G401 (cell line): ENCODE measurements at places on chromosomes 5 and 9.

DNA sequence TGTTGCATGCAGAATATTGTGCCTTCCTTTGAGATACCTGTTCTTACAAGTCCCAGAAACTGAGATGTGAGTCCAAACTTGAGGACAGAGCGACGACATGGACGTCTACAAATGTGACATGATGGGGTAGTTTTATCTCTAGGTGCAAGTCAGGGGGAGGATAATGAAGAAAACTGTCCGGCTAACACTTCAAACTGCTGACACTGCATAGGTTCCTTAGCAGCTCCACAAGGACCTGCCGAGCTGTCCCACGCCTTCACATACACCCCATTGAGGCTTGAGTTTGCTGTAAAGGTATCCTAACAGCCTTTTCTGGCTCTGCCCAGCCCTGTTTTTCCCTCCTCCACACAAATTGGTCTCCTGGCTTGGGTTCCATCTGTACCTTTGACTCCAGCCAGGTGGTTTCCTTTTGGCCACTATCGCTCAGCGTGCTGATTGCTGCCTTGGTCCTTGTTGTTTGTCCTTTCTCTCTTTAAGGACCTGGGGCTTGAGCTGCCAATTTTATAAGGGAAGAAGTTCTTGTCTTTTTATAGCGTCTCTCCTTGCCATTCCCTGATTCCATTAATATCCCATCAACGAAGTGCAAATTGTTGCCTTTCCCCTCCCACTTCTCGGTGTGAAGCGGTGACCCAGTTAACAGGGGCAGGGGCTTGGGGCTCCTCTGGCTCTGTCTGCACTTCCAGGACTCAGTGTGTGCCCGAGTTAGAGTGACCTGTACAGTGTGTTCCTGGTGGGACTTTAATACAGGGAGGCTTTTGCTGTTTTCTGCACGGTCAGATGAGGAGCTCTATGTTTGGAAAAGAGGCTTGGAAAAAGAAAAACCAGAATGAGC lies 100.3 kb downstream of the PCSK1 start:
- DNase-seq, result peak; percentile 85

- no peak for DNase-seq
Measured at GRCh38 chr5:126359884-126360283, 63.3 kb upstream of the GRAMD2B start.

GRCh38 chr5:112087222-112087621 lies 330.2 kb upstream of the NREP start:
- DNase-seq, result no peak

DNA sequence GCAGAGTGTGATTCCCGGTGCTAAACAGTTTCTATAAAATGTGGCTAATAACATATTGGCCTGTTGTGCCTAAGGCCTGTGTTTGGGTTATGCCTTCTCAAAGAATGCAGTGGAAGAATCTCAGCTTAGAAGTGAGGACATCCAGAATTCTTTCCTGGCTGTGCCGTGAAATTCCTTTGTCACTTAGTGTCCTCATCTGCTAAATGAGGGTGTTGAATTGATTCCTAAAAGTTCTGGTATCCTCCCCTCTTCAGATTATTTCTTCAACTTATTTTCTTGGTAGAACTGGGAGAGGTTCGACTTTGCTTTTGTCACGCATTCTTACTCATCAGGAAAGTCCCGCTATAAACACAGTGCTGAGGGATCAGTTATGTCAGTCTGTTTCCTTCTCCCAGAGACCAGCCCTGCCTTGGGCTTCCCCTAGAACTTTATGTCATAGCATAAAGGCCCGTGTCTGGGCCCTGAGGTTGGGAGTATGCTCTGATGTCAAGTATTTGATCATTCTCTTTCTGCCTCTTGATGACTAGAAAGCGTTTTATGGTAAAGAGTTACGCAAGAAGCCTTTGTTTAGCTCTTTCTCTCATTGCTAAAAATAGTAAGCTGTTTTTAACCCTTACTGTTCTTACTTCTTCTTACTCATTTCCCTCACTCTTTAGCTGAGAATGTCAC lies 29.5 kb downstream of the MTAP start:
- no peak for DNase-seq

GRCh38 chr5:102283102-102283797 lies 12.8 kb downstream of the SLCO4C1 start:
- no peak for DNase-seq

DNA sequence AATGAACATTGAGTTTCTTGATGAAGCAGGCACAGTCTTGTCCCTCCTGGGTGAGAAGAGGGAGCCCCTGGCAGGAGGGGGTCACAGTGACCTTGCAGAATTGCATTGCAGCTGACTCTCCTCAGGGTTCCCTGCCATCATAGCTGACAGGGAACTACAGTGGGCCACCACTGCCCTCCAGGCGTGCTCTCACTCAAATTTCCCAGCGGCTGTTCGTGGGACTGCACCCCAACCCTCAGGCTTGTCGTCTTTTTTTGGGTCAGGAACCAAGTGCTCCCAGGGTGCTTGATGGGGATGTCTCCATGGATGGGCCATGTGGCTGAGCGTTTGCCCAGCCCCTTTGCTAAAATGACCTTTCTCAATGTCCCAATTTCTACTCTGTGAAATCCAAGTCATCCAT lies 215.8 kb downstream of the MELK start:
- DNase-seq, result no peak

DNA sequence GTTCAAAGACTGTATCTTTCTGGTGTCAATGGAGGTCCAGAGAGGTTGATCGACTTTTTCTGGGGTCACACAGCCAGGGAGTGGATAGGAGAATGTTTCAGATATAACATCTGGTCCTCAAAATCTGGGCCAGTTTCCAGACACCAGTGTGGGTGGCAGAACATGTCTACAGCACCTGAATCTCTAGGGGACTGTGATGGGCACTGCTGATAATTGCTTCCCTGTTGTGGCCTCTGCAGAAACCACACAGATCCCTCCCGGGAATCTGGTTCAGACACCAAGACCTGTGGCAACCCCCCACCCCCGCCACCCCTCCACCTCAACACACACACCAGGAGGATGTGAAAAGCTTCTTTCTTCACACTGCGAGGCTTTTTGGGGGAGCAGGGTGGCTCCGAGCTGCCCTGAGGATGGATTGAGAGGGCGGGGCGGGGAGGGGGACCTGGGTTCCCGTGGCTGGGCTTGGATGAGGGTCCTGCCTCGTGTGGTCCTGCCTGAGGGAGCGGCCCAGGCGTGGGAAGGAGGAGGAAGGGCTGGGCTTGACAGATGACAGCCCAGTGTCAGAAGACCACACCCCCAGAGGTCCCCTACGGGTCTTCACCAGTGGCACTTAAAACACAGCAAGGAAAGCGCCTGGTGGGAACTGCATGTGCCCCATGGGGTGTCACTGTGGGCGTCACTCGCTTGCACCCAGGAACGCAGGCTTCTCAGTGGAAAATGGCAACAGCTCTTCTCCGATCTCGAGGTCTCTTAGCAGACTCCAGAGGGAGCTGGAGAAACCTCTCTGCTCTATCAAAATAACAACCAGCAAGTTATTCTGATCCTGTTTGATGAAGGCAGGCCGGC lies 55.2 kb downstream of the TRIP13 start:
- DNase-seq, result no peak

GRCh38 chr9:18461496-18461895 lies 12.5 kb upstream of the ADAMTSL1 start:
- DNase-seq, result no peak

DNA sequence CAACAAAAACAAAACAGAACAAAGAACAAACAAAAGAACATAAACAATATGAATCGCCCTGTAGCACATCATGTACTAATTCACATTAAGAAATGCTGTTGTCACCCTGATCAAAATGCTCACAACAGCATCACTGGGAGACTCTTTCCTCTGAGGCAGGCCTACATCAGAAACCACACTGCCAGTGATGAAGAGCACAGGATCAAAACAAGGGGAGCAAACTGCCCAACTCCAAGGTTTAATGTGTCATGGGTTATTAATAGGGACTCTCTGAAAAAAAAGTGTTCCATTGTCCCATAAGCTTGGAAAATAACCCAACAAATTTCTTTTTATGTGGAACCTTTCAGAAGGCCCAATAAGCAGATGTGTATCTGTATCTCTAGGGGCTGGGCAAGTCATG lies 74.2 kb downstream of the PTPN3 start:
- DNase-seq, result no peak

- no peak for DNase-seq
Measured at GRCh38 chr9:105954517-105954916, 260.2 kb downstream of the TMEM38B start.

DNA sequence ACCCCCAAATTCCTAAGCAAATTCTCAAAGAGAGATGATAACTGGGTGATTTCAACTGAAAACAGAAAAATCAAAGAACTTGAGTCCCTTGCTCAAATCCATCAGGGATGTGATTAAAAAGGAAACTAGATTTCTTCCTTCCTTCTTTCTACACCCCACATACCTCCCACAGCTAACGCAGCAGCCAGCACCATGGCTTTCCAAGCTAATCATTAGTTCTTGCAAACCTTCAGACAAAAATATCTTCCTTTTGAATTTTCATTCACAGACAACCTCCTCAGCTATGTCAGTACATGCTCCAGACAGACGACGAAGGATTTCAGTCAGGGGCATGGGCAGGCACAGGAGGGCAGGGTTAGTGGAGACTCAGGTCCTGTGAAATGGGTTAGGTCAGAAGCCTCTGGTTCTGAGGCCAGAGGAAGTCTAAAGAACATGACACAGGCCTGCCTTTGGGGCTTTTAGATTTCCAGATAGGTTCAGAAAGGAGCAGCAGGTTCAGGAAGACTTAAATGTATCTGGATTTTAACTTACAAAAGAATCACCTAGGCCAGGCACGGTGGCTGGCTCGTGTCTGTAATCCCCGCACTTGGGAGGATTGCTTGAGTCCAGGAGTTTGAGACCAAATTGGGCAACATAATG lies 173.7 kb upstream of the NFIB start:
- DNase-seq, result no peak

DNA sequence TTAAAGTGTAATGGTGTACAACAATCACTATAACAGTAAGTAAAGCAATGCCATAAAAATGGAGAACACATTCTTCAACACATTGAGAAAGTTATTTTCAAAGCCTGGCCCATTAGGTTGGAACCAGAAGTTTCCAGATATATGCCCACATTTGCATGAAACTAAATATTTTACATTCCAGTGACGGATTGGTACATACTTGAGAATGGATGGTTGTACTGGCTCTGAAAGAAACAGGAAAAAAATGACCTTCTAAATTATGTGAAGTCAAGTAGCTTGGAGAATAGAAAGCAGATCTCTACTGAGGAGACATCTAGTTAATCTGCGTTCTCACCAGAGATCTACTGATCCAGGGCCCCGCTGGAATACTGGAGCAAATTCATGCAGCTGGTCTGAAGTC lies 1037.0 kb downstream of the NR2F1-AS1 start:
- DNase-seq, result no peak

GRCh38 chr5:76154009-76154690 lies 71.0 kb downstream of the SV2C start:
- no peak for DNase-seq

DNA sequence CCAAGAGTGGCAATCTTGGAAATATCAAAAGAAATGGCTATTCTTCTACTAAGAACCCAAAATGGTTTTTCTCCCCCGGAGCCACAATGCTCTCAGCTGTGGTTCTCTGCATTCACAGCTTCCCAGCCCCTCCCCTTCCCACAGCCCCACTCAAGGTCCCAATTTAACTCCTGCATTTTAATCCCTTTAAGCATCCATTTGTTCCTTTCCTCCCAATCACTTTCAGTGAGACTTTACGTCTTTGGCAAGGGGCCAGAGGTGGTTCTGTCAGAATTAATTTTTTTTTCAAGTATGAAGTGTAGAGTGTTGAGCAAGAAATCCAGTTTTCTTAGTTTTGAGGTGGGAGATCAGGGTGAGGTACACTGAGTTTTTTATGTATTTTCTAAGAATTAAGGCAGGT lies 256.9 kb downstream of the GLIS3 start:
- no peak for DNase-seq

- DNase-seq, result no peak
Measured at GRCh38 chr9:128696923-128697707, 5.2 kb upstream of the PKN3 start.

DNA sequence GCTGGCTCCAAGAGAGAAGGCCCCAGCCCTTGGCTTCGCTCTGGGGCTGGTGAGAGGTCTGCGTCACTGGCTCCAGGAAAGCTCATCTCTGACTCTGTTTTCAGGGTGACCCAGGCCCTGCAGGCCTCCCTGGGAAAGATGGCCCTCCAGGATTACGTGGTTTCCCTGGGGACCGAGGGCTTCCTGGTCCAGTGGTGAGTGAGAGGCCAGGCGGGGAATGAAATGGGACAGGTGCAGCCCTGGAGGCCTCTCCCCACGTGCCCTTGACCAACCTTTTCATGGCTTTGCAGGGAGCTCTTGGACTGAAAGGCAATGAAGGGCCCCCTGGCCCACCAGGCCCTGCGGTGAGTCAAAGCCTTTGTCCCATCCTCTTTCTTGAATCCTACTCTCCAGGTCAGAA lies 75.7 kb upstream of the FCN2 start:
- no peak for DNase-seq

- DNase-seq, result peak; percentile 87
Measured at GRCh38 chr9:89991204-89991790, 386.5 kb downstream of the GADD45G start.

DNA sequence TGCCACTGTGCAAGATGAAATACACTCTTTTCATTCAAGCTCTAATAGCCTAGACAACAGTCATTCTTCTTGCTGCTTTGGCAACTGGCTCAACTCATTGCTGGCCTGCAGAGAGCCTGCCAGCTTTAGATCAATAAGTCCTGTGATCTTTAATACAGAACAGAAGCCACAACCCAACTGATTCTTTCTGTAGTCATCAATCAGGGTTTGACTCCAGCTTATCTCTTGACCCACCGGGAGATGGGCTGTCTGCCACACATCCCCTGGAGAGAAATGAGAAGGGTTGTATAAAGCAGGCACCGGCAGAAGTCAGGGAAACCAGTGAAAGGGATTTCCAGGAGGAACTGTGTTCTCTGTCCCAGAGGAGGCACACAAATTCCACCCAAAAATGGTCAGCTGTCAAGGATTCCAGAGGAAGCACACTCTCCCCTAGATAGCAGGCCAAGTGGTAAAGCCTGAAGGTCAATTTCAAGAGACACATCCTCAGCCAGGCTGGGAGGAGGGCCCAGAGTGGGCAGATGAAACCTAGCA lies 24.5 kb downstream of the LHFPL2 start:
- DNase-seq, result no peak

DNA sequence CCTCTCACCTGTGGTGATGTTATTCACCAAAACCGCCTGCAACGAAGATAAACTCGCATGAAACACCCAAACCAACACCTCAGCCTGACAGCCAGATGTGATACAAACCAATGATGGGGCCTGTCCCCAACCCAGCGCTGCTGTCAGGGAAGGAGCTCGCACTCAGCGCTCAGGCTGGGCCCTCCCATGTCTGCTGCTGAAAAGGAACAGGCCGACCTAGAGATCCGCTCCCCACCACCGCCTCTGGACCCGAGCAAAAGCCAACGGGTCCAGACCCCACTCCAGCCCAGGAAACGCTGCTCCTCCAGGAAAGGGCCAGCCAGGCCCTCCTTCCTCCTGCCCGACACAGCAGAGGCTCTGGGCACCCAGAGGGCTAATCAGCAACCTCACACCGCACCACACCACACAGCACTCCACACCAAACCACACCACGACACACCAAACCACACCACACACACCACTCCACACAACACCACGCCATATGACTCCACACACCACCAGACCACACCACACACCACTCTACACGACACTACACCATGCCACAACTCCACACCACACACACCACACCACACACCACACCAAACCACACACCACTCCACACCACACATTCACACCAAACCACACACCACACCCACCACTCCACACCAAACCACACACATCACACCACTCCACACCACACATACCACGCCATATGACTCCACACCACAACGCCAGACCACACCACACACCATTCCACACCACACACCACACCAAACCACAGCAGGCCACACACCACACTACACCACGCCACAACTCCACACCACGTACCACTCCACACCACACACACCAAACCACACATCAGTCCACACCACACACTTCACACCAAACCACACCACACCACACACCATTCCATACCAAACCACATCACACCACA lies 46.5 kb downstream of the GOLM1 start:
- DNase-seq, result no peak
